ENCODE measurements at places on chromosomes 1 and 21.
A peak's percentile ranks its signal among the peaks of the same experiment; 100 is the strongest.

GRCh38 chr1:27201295-27201694 is 33.1 kb upstream of the WDTC1 start:
- no peak for DNase-seq

DNA sequence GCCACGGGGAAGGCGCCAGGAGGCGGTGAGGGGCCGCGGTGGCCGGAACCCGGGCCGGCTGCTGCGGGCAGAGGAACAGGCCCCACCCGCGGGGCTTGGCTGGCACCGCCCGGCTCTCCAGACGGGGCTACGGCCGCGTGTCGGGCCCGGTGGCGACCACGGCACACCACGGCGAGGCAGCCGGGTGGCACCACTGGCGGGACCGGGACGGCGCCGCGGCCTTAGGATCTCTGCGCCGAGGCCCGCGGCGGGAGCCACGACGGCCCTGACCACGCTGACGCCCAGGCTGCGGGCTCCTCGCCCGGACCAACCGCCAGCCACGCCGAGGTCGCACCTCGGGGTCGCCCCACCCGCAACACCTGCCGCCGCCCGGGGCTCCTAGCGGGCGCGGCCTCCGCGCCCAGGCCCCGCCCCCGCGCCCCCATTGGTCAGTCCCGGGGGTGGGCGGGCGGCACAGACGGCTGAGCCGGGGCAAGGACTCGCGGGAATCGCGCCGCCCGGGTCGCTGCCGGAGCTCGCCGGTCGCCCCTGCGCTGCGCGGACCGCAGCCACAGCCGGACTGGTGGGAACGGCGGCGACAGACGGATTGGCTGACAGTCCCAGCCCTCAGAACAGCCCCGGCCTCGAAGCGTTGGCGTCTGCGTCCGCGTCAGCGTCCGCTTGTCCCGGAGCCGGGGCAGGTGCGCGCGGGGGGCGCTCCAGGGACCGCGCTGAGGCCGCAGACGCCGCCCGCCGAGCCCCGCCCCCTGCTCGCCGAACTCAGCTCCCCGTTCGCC is at the start of gene BMP8A:
BMP8A (plus strand) TSS at position 491 of the 776 bp plus-strand sequence. CDS start 356 bp downstream, outside the sequence.
- peak; percentile 75 for DNase-seq

DNA sequence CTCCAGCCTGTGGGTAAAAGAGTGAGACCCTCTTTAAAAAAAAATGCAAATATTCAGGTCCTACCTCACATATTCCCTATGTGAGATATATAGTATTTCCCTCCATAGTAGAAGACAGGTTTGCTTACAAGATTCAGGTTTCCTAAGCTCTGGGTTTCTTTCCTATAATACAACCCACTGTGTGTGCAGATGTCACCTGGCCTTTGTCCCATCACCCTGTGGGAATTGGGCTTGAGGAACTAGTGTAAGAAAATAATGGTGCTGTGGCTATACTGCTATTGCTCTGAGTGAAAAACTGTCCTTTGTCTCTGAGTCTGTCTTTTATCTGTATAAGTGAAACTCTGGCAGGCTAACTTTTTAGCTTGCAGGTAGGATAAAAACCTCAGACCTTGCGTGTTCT is 13.0 kb downstream of the C1orf146 start:
- no peak for DNase-seq

GRCh38 chr1:211577277-211577818 is 1.6 kb downstream of the SLC30A1 start:
- no peak for DNase-seq

- DNase-seq, result no peak
Measured at GRCh38 chr1:18261891-18262290, 154.3 kb downstream of the IGSF21 start.

DNA sequence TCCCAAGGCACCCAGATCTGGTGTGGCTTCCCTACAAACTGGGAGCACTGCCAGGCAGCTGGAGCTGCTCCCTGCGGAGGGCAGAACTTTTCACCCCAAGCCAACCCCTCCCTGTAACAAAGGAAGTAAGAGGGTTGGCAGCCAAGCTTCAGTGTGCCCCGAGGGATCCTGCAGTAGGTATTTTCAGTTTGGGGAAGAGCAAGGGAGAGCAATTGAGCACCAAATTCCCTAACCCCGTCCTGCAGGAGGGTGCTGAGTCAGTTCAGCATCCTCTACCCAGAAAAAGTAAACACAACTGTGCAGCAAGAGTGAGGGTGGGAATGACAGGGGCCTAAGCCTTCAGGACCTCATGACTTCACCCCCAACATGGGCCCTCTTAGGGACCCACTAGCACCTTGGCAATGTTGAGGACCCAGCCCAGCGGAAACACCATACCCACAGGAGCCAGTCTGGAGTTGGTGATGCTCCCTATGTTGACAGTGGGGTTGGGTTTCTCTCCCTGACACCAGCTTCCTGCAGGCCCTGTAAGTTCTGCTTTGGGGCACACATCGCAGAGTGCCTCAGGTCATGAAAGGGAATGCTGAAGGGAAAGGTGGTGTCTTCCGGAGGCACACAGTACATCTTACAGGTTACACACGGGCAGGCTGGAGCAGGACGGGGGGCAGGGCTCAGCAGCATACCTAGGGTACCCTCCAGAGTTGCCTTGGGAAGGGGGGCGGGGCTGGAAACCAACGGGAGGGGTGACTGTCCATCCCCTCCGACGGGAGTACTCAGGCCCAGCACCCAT is 14.8 kb downstream of the SH3BP5L start:
- no peak for DNase-seq

DNA sequence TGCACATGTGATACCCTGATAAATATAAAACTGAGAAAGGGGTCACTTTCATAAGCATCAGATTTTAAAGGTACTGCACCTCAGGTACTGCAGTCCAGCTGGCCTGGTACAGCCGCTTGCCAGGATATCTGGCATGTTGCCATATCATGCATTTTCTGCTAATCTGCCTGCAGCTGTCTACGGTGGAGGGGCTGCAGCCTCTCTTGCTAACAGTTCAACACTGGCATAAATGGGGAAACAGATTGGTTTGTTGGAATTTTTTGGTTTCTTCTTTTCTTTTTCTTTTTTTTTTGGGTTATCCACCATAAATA is 71.5 kb downstream of the MIS18A start:
- DNase-seq, result no peak

DNA sequence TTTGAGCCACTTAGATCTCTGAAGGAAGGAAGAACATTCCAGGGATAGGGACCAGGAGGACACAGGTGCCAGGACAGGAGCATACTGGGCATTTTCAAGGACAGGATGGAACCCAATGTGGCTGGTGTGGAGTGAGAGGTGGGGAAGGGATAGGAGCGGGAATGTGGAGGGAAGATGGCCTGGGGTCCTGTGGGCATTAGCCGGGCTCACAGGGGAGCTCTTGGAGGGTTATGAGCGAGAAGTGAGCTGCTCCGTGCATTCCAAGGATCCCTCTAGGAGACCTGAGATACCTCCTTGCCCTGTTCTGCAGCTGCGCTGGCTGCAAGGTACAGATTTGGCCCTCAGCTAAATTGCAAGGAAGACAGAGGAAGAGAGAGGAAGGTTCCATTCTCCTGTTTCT is 87.5 kb downstream of the IER5 start:
- no peak for DNase-seq

DNA sequence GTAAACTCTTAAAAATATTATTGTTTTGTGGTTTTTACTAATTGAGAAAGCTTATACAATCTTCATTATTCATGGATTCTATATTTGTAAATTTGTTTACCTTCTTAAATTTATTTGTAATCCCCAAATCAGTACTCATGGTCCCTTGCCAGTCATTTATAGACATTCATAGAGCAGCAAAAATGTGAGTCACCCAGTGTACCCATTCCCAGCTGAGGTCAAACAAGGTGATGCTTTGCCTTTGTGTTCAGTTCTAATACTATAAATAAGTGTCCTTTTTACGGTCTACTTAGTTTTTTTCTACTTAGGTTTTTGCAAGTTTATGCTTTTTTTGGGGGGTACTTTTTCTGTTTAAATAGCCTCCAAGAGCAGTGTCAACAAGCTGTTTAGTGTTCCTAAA is 36.1 kb downstream of the SORT1 start:
- DNase-seq, result no peak

GRCh38 chr1:181251001-181251712 is 162.7 kb downstream of the IER5 start:
- DNase-seq, result no peak

DNA sequence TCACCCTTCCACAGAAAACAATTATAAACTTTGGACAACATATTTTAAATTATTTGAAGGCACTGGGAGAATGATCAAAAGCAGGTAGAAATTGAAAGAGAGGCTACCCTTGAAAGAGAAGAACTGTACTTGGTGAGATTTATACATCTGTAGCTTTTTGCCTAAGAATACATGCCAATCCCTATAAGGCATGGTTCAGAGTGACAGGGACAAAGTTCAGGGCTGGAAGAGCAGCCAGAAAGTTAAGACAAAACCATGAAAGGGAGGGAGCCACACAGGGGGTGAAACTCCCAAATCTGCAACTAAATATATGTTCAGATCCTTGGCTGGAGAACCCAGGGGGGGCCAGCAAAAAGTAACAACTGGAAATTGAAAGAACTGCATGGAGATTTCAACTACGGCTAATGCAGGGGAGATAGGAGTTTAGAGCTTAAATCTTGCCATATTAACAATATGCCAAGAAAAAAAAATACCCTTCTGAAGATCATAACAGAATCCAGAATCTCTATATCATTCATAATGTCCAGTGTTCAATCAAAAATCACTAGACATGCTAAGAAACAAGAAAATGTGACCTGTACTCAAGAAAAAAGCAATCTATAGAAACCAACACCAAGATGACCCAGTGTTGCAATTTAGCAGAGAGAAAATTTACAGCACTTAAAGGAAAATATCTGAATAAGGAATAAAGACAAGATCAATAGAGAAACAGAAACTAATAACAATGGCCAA is 25.5 kb downstream of the PACC1 start:
- DNase-seq, result no peak

DNA sequence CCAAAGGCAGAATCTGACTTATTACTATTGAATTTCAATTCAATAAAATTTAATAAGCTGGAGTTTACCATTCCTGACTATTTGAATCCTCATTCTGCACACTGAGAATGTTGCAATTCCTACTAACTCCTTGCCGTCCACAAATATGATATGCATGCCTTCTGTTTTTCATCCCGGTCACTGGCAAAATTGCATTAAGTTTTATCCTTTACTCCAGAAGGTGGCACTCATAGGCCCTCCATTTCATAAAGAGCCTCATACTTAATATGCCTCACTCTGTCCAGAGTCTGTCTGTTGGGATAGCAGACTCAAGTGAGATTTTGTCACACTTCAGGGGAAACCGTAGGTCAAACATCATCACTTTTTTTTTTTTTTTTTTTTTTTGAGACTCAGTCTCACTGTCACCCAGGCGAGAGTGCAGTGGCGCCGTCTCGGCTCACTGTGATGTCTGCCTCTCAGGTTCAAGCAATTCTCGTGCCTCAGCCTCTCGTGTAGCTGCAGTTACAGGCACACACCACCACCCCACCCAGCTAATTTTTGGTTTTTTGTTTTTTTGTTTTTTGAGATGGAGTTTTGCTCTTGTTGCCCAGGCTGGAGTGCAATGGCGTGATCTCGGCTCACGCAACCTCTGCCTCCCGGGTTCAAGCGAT is 27.3 kb downstream of the F11R start:
- peak; percentile 8 for DNase-seq
